ENCODE measurements at places on chromosomes 4 and X. TPM values are rescaled to one million over a fixed set of nuclear protein-coding genes. Genes with fewer than 3 reads are reported as not detected.
A peak's percentile ranks its signal among the peaks of the same experiment; 100 is the strongest.

Gene SPANXD
- not detected for total RNA-seq

- H3K4me3 ChIP-seq = no peak overlapping the region
- H3K4me1 ChIP-seq = no peaks in the 10 kb centered on the region
- H3K27me3 ChIP-seq = no peaks in the 10 kb centered on the region
- H3K36me3 ChIP-seq = no peaks in the 10 kb centered on the region
These were observed 49.5 kb downstream of the ZNF718 start for GRCh38 chr4:173666-174314.

DNA sequence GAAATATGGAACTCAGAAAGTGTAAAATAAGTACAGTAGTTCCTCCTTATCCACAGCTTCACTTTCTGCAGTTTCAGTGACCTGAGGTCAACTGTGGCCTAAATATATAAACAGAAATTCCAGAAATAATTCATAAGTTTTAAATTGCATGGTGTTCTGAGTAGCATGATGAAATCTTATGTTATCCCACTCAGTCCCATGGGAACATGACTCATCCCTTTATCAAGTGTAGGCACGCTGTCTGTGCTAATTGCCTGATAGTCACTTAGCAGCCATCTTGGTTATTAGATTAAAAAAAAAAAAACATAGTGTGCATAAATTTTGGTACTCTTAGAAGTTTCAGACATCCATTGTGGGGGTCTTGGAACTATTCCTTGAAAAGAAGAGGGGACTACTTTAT lies 983.4 kb upstream of the ADGRL3 start:
- no peak overlapping the region for H3K4me3 ChIP-seq
- H3K36me3 ChIP-seq = no peaks in the 10 kb centered on the region
- no peaks in the 10 kb centered on the region for H3K4me1 ChIP-seq
- no peak for DNase-seq
- no peaks in the 10 kb centered on the region for H3K27me3 ChIP-seq

Gene MAGED4
- 0.74 TPM for total RNA-seq

GRCh38 chr4:7165874-7166201 lies 26.5 kb upstream of the SORCS2 start:
- DNase-seq = no peak
- H3K4me1 ChIP-seq = no peaks in the 10 kb centered on the region
- H3K27ac ChIP-seq = no peak overlapping the region
- H3K27me3 ChIP-seq = no peaks in the 10 kb centered on the region

Gene ZNF711
- 3.1 TPM for total RNA-seq

Gene STARD8
- total RNA-seq = 4.6 TPM

DNA sequence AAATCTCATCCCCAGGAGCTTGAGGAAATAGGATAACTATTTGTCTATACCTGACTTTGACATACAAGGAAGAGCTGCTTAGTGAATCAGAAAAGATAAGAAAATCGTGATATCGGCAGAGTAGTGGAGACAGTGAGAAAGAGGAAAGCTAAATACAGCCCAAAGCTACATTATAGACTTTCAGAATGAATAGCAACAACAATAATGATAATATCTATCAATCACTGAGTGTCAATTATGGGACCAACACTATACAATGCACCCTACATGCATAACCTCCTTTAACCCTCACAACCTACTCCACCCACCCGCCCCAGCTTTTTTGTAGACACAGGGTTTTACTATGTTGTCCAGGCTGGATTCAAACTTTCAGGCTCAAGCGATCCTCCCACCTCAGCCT lies 205.1 kb downstream of the PPP3CA start:
- H3K36me3 ChIP-seq = no peaks in the 10 kb centered on the region
- no peak overlapping the region for H3K4me3 ChIP-seq
- no peak overlapping the region for H3K27ac ChIP-seq
- no peaks in the 10 kb centered on the region for H3K4me1 ChIP-seq
- DNase-seq = no peak

- DNase-seq = peak; percentile 88
- no peaks in the 10 kb centered on the region for H3K36me3 ChIP-seq
- no peaks in the 10 kb centered on the region for H3K4me1 ChIP-seq
- no peak overlapping the region for H3K4me3 ChIP-seq
These were observed 106.2 kb upstream of the RAPGEF2 start for GRCh38 chr4:158996669-158997074.

Gene MCUB
- total RNA-seq = 24.1 TPM

DNA sequence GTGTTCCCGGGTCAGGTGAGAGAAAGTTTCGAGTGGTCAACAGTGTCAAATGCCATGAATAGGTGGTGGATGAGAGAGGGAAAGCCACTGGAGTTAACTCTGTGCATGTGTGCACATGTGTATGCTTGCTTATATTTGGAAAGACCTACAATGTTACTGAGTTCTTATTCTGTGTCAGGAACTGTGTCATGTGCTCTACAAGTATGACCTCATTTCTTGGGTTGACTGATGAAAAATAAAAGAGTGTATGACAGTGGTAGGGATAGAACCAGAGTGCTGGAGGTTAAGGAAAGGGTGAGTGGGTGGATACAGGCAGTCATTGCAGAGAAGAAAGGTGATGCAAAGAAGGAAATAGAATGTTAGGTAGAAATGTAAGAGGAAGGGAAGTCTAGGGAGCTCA lies 22.1 kb upstream of the DGKK start:
- no peak overlapping the region for H3K27ac ChIP-seq
- no peaks in the 10 kb centered on the region for H3K4me1 ChIP-seq
- H3K27me3 ChIP-seq = no peaks in the 10 kb centered on the region
- no peak overlapping the region for H3K4me3 ChIP-seq

- no peak for DNase-seq
- no peak overlapping the region for H3K4me3 ChIP-seq
- no peaks in the 10 kb centered on the region for H3K27me3 ChIP-seq
These were observed 6.8 kb upstream of the MAP9 start for GRCh38 chr4:155383541-155383940.

Gene YY2
- 2.0 TPM for total RNA-seq

GRCh38 chrX:31070057-31070468 lies 1.8 kb downstream of the FTHL17 start:
- no peaks in the 10 kb centered on the region for H3K27me3 ChIP-seq
- H3K4me1 ChIP-seq = no peaks in the 10 kb centered on the region
- H3K4me3 ChIP-seq = no peak overlapping the region
- no peak for DNase-seq
- H3K27ac ChIP-seq = no peak overlapping the region

Gene HOPX
- total RNA-seq = not detected

- H3K4me3 ChIP-seq = no peak overlapping the region
- H3K27me3 ChIP-seq = no peaks in the 10 kb centered on the region
- H3K4me1 ChIP-seq = no peaks in the 10 kb centered on the region
- no peak overlapping the region for H3K27ac ChIP-seq
These were observed 682.2 kb upstream of the AMOT start for GRCh38 chrX:113522814-113523213.

Gene S100G
- not detected for total RNA-seq

- DNase-seq = no peak
- H3K4me1 ChIP-seq = no peaks in the 10 kb centered on the region
- H3K27me3 ChIP-seq = no peaks in the 10 kb centered on the region
- no peak overlapping the region for H3K4me3 ChIP-seq
These were observed 229.1 kb downstream of the VEGFC start for GRCh38 chr4:176563591-176563990.

DNA sequence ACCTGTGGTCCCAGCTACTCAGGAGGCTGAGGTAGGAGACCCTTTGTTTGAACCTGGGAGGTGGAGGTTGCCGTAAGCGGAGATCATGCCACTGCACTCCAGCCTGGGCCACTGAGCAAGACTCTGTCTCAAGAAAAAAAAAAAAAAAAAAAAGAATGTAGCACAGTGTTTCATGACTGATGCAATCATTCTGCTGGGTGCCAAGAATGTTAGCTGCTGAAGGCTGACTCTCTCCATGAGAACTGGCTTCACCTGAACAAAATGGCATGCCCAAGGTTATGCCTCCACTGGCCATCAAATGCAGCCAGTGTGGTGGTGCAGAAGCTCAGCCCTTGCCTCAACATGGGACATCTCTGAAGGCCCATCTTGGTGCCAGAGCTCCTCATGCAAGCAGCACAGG lies 412.1 kb downstream of the ADAM29 start:
- H3K4me1 ChIP-seq = no peaks in the 10 kb centered on the region
- DNase-seq = no peak
- no peaks in the 10 kb centered on the region for H3K36me3 ChIP-seq
- no peak overlapping the region for H3K4me3 ChIP-seq
- no peak overlapping the region for H3K27ac ChIP-seq

Gene XG
- not detected for total RNA-seq

DNA sequence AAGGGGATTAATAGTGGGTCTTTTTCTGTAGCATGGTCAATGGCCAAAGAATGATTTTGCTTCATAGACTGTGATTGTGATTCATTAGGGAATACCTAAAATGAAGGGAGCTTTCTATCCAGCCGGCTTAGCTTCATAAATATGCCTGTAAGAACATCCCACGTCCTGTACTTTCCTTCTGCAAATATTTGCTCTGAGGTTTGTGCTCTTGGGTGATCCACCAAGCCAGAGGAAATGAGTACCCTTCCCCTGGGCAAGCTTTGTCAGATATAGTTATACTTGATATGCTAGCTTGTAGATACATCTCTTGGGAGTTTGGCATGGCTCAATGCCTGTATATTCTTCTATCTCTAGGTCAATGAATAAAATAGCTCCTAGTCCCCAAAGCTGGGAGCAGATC lies 28.2 kb upstream of the SPARCL1 start:
- H3K4me1 ChIP-seq = no peaks in the 10 kb centered on the region
- no peak for DNase-seq
- no peaks in the 10 kb centered on the region for H3K27me3 ChIP-seq
- no peak overlapping the region for H3K4me3 ChIP-seq

- H3K27me3 ChIP-seq = no peaks in the 10 kb centered on the region
- no peak overlapping the region for H3K4me3 ChIP-seq
- H3K36me3 ChIP-seq = no peaks in the 10 kb centered on the region
- no peak overlapping the region for H3K27ac ChIP-seq
These were observed 328.5 kb downstream of the EVC2 start for GRCh38 chr4:5379895-5380294.

DNA sequence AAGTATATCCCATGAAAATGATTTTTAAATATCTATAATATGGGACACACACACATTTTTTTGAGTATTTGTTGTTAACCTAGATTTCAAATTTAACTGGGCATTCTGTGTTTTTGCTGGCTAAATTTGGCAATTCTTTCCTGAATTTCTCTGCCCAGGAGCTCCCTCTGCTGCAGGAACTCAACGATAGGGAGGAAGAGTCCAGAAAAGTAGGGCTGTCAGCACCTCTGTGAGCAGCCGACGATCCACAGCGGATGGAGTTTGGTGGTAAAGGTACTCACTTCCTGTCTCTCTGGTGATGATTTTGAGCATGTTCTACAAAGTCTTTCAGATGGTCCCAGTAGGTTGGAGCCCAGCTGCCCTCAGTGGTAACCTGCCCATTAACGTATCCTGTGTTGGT lies 23.1 kb upstream of the TMEM184C start:
- no peaks in the 10 kb centered on the region for H3K4me1 ChIP-seq
- no peaks in the 10 kb centered on the region for H3K27me3 ChIP-seq
- H3K27ac ChIP-seq = no peak overlapping the region
- no peak for DNase-seq
- no peaks in the 10 kb centered on the region for H3K36me3 ChIP-seq
- H3K4me3 ChIP-seq = no peak overlapping the region

DNA sequence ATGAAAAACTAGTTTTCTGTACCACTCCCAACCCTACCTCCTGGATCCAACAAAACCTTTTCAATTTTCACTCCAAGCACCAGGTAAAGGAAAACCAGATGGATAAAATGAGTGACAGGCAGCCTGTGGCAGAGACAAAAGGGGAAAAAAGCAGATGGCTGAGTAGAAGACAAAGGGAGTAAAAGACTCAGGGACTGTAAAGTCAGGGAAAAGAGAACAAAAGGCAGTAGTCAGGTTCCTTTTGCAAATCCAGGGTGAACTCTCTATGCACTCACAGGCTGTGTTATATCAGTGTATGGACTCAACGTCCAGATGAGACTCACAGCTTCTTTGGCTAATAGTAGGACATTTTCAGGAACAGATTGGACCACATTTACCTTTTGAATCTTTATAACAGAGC lies 54.2 kb downstream of the QRFPR start:
- no peak overlapping the region for H3K4me3 ChIP-seq
- no peaks in the 10 kb centered on the region for H3K4me1 ChIP-seq
- H3K36me3 ChIP-seq = no peaks in the 10 kb centered on the region
- H3K27me3 ChIP-seq = no peaks in the 10 kb centered on the region

DNA sequence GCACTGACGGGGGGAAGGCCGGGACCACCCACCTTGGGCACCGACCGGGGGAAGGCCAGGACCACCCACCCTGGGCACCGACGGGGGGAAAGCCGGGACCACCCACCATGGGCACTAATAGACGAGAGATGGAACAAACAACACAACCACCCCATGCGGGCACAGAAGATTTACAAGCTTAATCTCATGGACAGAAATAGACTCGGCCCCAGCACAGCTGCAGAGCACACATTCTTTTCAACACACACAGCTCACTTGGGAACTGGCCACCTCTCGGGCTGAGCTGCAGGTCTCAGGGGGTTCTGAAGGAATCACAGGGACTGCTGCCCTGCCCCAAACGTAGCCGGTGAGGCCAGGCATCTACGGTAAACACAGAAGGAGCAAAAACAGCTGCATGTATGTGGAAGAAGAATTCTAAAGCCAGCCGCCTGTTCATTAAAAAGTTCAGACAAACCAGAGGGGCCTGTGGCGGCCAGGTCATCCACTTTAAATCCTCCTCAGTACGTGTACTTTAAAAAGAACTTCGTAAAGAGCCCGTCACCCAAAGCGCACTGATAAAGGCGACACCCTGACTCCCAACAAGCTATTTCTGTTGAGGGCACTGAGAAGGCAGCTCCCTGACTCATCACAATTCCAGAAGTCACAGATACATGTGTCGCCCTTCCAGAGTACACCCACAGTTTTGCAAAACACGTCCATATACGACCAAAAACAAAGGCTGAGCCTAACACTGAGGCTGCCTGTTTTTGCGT lies 17.7 kb downstream of the PPP2R3B start:
- H3K36me3 ChIP-seq = no peaks in the 10 kb centered on the region
- no peak overlapping the region for H3K4me3 ChIP-seq
- H3K27ac ChIP-seq = no peak overlapping the region
- no peaks in the 10 kb centered on the region for H3K27me3 ChIP-seq

GRCh38 chr4:41579526-41579925 lies 41.6 kb downstream of the LIMCH1 start:
- H3K4me1 ChIP-seq = no peaks in the 10 kb centered on the region
- no peak overlapping the region for H3K4me3 ChIP-seq
- DNase-seq = no peak
- H3K36me3 ChIP-seq = no peaks in the 10 kb centered on the region

DNA sequence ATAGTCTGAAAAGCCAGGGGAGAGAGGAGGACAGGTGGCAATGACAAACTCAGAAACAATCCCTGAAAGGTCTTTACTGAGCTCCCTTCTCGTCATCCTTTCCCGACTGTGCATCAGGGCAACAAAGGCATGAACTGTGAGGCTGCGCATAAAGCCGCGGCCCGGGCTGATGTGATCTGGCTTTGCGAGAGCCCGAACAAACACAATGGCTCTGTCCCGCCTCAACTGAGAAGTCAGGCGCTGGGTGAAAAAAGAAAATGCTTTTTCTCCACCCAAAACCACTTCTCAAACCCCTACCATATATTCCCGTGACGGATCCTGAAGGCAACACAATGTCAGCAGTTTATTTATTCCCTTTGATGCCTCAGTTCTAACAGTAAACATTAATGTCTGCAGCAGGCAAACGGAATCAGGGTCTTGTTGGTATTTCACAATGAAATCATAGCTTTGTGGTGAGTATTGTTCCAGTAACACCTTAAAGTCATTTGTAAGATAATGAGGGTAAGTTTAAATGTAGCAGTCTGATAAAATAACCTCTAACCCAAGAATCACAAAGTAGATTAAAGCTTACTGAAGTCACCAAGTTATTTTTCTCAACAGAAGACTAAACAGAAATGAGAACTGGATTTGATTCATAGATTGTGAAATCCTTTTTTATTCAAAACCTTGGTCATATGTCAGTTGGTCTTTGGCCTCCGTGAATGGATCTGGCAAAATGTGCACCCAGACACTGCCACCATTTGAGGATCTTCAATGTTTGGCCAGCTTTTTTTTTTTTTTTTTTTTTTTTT lies 67.4 kb downstream of the APBB2 start:
- H3K27ac ChIP-seq = peak overlapping the region; percentile 80
- no peaks in the 10 kb centered on the region for H3K27me3 ChIP-seq
- no peaks in the 10 kb centered on the region for H3K36me3 ChIP-seq

Data from Panc1 (cell line).